ENCODE measurements at places on chromosomes 1 and 21.

DNA sequence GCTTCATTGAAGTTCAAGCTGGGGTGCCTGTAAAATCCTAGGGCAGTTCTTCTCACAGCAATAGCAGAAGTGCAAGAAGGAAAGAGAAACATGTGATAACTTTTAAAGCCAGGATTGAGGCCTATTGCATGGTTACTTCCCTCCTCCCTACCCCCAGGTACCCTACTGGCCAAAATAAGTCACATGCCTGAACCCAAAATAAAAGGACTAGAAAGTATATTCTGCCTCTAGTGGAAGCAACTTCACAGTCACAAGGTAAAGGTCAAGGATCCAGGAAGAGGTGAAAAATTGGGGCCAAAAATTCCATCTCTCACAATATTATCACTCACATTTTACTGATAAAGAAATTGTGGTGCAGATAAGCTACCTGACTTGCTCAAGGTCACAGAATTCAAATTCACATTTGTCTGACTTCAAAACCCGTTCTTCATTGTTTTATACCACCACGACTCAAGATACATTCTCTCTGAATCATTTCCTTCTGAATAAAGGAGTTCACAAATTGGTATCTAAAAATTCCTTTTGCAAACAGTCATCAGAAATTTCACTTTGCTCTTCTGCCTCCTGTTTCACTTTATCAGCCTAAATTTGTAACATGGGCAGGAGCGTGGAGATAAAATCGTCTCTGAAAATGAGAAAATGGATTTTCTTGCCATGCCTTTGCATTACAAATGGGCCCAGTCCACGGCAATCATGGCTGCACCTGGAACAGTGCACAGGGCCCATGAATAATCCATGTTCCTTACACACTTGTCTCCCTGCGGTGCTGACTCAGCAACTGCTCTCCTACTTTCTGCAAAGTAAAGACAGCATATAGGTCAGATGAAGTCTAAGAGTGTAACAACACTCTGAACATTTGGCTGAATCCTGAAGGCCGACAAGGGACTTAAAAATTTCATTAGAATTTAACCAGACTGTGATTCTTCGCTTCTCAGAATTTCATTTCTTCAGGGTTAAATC, 485.3 kb upstream of the NFIA start:
- peak; percentile 41 for DNase-seq

DNA sequence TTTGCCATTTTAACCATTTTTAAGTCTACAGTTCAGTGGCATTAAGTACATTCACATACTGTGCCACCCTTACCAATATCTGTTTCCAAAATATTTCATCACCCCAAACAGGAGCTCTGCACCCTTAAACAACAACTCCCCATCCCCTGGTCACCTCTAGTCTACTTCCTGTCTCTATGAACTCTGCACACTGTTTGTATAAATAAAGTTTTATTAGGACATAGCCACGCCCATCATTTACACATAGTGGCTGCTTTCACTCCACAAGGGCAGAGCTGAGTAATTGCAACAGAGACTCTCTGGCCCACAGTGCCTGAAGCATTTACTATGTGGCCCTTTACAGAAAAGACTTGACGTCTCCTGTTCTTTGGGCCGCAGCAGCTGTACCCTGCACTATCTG, 30.1 kb downstream of the KCNAB2 start:
- DNase-seq: no peak

DNA sequence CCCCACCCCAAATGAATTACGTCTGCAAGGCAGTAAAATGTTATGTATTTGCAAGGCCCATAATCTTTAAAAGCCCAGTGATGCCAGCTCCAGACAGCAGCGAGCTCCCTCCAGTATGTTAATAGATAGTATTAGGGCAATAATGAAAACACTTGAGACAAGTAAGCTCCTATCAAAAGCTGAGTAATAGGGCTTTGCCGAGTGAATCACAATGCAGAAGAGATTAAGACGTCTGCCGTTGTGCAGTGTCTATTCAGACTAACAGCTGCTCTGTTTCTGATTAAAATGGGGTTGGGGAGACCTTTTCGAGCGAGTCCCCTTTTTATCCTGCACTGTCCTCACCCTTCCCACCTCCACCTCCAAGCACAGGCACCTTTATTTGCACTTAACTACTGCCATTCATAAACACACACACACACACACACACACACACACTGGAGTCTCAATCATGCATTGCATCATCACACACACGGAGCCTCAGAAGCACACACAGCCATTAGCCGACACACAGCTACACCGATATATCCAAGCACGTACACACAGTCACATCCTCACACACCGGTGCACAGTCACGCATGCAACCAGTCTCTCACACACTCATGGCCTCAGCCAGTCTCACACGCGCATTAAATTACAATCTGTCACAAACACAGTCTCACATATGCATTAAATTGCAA, 46.0 kb upstream of the FOXO6 start:
- peak; percentile 31 for DNase-seq

DNA sequence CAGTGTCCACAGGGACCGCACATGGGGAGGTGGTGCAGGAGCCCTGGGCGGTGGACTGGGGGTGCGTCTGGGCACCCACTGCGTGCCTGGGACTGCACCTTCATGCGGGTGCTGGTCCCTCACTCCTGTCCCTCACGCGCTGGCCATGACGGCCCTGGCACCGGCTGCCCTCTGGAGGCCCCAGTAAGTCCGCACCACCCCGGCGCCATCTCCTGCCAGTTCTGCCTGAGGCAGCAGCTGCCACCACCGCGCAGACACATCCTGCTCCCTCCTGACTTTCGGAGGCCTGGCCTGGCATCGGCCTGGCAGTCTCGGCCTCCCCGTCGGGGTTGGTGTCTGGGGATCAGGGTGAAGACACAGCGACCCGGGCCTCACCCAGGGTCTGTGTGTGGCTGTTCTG, 64.8 kb downstream of the MORN1 start:
- no peak for DNase-seq

- no peak for DNase-seq
These were observed 86.4 kb downstream of the PLXNA2 start for GRCh38 chr1:208157769-208158168.

DNA sequence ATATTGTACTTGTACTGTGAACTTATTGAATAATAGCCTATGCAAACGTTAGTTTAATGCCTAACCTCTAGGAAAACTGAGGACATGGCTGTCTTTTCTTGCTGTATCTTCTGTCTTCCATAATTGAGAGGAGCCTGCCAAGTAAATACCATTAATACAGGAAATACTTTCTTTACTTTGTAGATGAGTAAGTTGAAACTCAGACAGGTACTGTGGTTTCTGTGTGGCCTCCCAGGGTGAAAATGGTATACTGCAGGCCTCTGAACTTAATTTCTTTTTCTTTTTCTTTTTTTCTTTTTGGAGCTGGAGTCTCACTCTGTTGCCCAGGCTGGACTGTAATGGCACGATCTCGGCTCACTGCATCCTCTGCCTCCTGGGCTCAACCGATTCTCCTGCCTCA, 208.8 kb upstream of the ADGRL4 start:
- no peak for DNase-seq

DNA sequence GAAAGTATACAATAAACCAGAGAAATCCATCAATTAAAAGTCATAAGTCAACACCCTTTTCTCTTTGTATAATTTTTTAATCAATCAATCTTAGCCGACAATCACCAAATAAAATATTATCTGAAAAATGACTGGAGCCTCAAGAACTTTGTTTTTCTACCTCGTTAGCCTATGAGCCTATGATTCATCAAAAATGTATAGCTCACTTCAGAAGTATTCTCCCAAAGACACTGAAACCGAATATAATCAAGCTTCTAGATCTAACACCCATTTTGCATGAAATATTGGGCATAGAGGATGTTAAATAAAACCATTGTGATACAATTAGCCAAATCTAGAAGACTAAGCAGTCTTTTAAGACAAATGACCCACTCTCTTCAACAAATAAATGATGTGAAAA, 17.8 kb upstream of the RSBN1 start:
- DNase-seq: peak; percentile 62

DNA sequence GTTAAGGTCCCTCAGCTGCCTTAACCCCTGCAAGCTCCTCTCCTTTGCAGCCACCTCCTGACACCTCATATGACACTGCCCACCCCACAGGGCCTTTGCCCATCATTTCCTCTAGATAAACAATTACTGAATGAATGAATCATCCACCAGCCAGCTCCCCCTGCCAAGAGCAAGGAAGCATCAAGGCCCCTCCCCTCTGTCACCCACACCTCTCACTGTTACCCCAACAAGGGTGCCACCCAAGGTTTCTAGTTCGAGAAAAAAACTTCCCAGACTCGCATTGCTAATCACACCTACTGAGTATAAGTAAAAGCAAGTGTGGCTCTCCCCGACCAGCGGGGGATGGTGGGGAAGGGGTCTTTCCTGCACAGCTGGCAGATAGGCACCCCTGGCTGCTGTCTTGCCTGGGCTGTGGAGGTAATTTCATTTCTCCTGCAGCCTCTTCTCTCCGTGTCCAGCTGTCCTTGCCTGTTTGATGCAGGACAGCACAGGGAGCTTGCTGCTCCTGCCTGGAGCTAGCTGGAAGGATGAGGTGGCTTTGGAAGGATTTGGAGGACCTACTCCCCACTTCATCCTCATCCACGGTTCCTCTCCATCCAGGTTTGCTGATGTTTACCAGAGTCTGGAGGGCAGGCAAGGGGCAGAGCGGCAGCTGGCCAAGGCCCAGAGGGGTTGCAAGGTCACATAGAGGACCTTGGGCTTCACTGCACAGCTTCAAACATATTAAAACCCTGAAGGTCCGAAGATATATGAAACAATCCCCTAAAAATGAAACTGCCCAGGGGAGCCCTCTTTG, 33.1 kb upstream of the LBR start:
- DNase-seq: no peak

- DNase-seq: no peak
These were observed 103.5 kb upstream of the CD55 start for GRCh38 chr1:207217778-207218511.

GRCh38 chr1:47647327-47647845, 209.5 kb downstream of the FOXD2 start:
- no peak for DNase-seq

DNA sequence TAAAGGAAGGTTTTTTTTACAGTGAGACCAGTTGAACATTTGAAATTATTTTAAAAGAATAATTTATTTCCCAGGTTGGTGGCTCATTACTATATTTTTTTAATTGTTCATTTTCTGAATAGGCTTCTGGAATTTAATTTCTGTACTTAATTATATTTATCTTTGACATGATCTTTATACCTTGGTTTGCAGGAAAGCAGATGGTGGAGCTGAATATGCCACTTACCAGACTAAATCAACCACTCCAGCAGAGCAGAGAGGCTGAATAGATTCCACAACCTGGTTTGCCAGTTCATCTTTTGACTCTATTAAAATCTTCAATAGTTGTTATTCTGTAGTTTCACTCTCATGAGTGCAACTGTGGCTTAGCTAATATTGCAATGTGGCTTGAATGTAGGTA, 41.5 kb downstream of the CD46 start:
- no peak for DNase-seq

- peak; percentile 55 for DNase-seq
These were observed 207.1 kb downstream of the NUF2 start for GRCh38 chr1:163528710-163529348.

- no peak for DNase-seq
These were observed 134.1 kb downstream of the GLUL start for GRCh38 chr1:182257369-182258063.

DNA sequence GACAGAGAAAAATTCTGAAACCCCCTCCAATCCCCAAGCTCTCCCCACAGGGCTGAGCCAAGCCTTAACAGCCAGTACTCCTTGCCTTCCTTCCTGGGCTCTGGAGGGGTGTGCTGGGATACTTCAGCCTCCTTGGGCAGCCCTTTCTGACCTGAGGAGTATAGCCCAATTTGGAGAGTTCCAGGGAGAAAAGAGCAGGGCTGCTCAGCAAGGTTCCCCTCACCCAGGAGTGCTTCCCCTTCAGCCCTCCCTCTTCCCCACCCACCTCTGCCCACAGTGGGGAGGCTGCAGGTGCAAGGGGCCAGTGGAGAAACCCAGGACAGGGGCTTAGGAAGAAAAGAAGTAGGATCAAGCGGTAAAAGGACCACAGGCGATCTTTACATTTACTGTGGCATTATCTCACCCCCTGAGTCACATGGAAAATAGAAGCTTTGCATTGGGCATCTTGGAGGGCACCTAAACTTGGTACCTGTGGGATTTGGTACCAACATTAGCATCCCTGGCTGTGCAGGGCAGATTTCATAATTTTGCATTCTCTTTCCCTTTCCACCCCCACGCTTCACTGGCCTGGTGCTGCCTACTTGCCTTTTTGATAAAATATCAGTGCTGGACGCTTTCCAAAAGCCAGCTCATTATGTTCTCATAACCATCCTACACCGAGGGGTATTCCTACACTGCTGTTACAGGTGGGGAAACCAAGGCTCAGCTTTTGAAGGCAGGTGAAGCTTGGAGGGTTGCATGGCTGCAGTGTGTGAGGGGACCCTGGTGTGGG, 2.8 kb upstream of the ADORA1 start:
- DNase-seq: peak; percentile 75

DNA sequence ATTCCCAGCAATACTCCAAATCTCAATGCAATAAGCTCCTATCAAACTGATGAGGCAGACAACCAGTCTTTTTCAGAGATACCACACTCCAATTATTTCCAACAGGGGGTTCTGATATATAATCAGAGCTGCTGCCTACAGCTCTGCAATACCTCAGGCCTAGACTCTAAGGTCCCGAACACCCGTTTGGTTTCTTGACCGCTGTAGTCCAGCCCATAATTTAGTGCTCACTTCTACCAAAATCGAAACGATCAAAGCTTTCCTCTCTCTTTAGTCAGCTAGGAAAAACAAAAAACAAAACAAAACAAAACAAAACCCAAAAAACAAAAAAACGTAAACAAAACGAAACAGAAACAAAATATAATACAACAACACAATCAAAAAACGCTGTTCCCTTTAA, 453.0 kb downstream of the NEGR1 start:
- no peak for DNase-seq

- DNase-seq: no peak
These were observed 3.3 kb upstream of the DSTYK start for GRCh38 chr1:205214756-205215155.

GRCh38 chr1:154328318-154329151, 3.2 kb downstream of the ATP8B2 start:
- DNase-seq: peak; percentile 93

GRCh38 chr1:118008011-118008410, 78.5 kb downstream of the WDR3 start:
- no peak for DNase-seq

DNA sequence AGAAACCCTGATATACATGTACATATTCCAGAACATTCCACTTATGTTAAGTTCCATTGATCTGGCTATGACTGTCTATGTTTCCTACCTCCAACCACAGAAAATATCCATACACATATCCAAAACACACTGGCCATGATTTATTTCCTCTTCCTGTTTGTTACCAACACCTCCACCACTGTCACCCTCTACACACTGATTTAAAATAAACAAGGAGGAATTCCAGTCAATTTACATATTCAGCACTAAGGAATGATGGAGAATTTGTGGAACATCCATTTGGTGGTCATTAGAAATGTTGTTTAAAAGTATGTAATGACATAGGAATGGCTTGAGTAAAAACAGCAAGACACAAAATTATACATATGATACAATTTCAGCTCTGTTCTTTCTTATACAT, 5.5 kb upstream of the STX6 start:
- DNase-seq: peak; percentile 67

All from foreskin fibroblast (primary cell).